Right lung (tissue), 10 donors: ENCODE measurements at places on chromosomes 2 and 18. TPM values are rescaled to one million over a fixed set of nuclear protein-coding genes. Genes with fewer than 3 reads are reported as not detected.

Gene VAMP5
- 57.3 TPM for polyA plus RNA-seq

Gene HOXD13
- polyA plus RNA-seq = not detected

Gene LRP1B
- 1.8 TPM for polyA plus RNA-seq

Gene DNAJC5G
- 0.23 TPM for polyA plus RNA-seq

Gene STRADB
- polyA plus RNA-seq = 45.3 TPM

Gene PDE1A
- 12.1 TPM for polyA plus RNA-seq

Gene EPHA4
- polyA plus RNA-seq = 27.8 TPM

Gene GPR17
- polyA plus RNA-seq = 0.74 TPM

Gene ASXL3
- polyA plus RNA-seq = 9.3 TPM

Gene MYO5B
- 13.3 TPM for polyA plus RNA-seq

Gene CNGA3
- polyA plus RNA-seq = 0.15 TPM

Gene SULT1C2
- polyA plus RNA-seq = 30.4 TPM

Gene CFAP221
- polyA plus RNA-seq = 12.2 TPM

Gene ABCB11
- polyA plus RNA-seq = not detected

Gene SP140L
- 13.5 TPM for polyA plus RNA-seq

Gene SPATS2L
- 98.9 TPM for polyA plus RNA-seq

Gene LYG2
- polyA plus RNA-seq = 0.64 TPM

Gene MC4R
- 0.87 TPM for polyA plus RNA-seq

Gene RNF181
- 114 TPM for polyA plus RNA-seq

Gene NPHP1
- polyA plus RNA-seq = 15.6 TPM

Gene TEKT4
- 2.8 TPM for polyA plus RNA-seq

Gene ACTG2
- 38.3 TPM for polyA plus RNA-seq

Gene CD28
- 3.1 TPM for polyA plus RNA-seq

Gene ANKRD23
- 4.7 TPM for polyA plus RNA-seq

Gene ZNF892
- 5.7 TPM for polyA plus RNA-seq

Gene IL1F10
- not detected for polyA plus RNA-seq

Gene ANKRD30BL
- polyA plus RNA-seq = 0.52 TPM

Gene EN1
- polyA plus RNA-seq = not detected

Gene ALPI
- polyA plus RNA-seq = not detected

Gene HOXD11
- polyA plus RNA-seq = not detected

Gene ARPC2
- polyA plus RNA-seq = 237 TPM

Gene NCKAP5
- 20.7 TPM for polyA plus RNA-seq

Gene CNOT11
- polyA plus RNA-seq = 49.9 TPM

Gene CROCC2
- polyA plus RNA-seq = 0.95 TPM

Gene IL36G
- polyA plus RNA-seq = 0.10 TPM

Gene IMP4
- 43.3 TPM for polyA plus RNA-seq

Gene MTIF2
- polyA plus RNA-seq = 35.5 TPM

Gene TPO
- polyA plus RNA-seq = 0.18 TPM

Gene UGP2
- polyA plus RNA-seq = 114 TPM

Gene ATP6V1C2
- polyA plus RNA-seq = 3.2 TPM

Gene SPOPL
- polyA plus RNA-seq = 16.5 TPM

Gene YIPF4
- 53.5 TPM for polyA plus RNA-seq

Gene ASXL2
- polyA plus RNA-seq = 19.5 TPM

Gene CDKL4
- polyA plus RNA-seq = 1.8 TPM

Gene CD207
- polyA plus RNA-seq = 0.22 TPM

Gene FSHR
- 0.12 TPM for polyA plus RNA-seq

Gene C18orf32
- polyA plus RNA-seq = 32.0 TPM

Gene ARHGAP25
- 8.9 TPM for polyA plus RNA-seq

Gene TMEM163
- polyA plus RNA-seq = 13.6 TPM

Gene SMAD4
- 162 TPM for polyA plus RNA-seq

Gene SRBD1
- polyA plus RNA-seq = 18.0 TPM

Gene CIDEA
- 0.89 TPM for polyA plus RNA-seq

Gene TUBA3E
- 0.31 TPM for polyA plus RNA-seq

Gene CFAP65
- 3.1 TPM for polyA plus RNA-seq

Gene MEP1B
- 0.09 TPM for polyA plus RNA-seq

Gene CHRNG
- 0.08 TPM for polyA plus RNA-seq

Gene STPG4
- 0.26 TPM for polyA plus RNA-seq

Gene AMER3
- 0.06 TPM for polyA plus RNA-seq

Gene ADAM23
- polyA plus RNA-seq = 7.6 TPM
